ENCODE measurements at places on chromosomes 4 and X. TPM values are rescaled to one million over a fixed set of nuclear protein-coding genes. Genes with fewer than 3 reads are reported as not detected.
A peak's percentile ranks its signal among the peaks of the same experiment; 100 is the strongest.

DNA sequence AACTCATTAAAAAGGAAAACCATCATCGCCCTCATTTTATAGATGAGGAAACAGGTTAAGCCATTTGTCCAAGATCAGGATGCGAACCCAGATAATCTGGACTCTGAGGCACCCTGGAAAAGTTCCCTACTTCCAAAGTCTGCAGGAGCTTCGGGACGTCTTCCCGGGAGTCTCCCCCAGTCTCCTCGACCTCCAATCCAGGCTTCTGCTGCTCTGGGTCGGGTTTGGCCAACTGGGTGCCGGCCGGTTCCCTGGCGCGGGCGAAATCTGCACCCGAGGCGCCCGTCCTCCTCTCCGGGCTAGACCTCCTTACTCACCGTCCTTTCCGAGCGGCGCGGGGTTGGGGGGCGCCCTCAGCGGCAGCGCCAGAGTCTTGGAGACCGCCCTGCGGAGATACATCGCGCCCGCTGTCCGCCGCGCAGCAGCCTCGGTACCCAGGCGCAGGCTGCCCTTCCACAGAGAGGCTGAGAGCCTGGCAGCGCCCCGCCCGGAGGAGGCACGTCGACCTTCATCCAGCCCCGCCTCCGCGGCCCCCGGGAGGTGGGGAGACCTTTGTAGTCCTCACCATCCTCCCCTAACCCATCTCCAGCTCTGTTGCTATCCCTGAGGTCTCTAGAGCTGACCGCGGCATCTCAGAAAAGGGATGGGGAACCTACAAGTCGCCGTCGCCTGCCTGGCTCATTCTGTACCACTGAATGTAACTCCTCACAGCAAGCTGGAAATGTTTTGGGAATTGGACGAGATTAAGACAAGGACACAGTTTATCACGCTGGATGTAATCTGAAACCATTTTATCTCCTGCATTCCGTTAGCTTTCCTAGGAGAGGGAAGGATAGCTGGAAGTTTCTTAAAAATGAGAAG is at the start of gene MGARP:
MGARP (minus strand) TSS at position 466 of the 861 bp plus-strand sequence; CDS start at position 399, 67 bp downstream.
- H3K4me1 ChIP-seq, result no peaks in the 10 kb centered on the region
- H3K27me3 ChIP-seq, result peaks cover 21% of the 10 kb centered on the region
- H3K36me3 ChIP-seq, result no peaks in the 10 kb centered on the region

- no peaks in the 10 kb centered on the region for H3K27me3 ChIP-seq
- H3K27ac ChIP-seq, result no peak overlapping the region
- H3K4me3 ChIP-seq, result no peak overlapping the region
- DNase-seq, result no peak
- H3K36me3 ChIP-seq, result no peaks in the 10 kb centered on the region
Observed at GRCh38 chrX:136376713-136377112, 76.0 kb downstream of the ADGRG4 start.

- no peak overlapping the region for H3K27ac ChIP-seq
- no peak for DNase-seq
- no peak overlapping the region for H3K4me3 ChIP-seq
- H3K4me1 ChIP-seq, result no peaks in the 10 kb centered on the region
Observed at GRCh38 chr4:26715636-26716242, 131.9 kb downstream of the TBC1D19 start.

- H3K4me1 ChIP-seq, result peaks cover 5% of the 10 kb centered on the region
- no peaks in the 10 kb centered on the region for H3K27me3 ChIP-seq
- DNase-seq, result no peak
- no peak overlapping the region for H3K4me3 ChIP-seq
Observed at GRCh38 chr4:9947168-9948062, 73.9 kb downstream of the SLC2A9 start.

DNA sequence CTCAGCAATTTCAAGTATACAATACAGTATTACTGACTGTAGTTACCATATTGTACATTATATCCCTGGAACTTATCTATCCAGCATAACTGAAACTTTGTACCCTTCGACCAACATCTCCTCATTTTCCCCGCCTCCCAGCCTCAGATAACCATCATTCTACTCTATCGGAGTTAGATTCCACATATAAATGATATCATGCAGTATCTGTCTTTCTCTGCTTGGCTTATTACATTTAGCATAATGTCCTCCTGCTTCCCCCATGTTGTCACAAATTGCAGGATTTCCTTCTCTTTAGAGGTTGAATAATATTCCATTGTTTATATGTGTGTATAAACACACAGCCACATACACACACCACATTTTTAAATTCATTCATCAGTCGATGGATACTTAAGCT is 218.1 kb downstream of the MAML3 start:
- no peaks in the 10 kb centered on the region for H3K36me3 ChIP-seq
- H3K4me1 ChIP-seq, result peaks cover 8% of the 10 kb centered on the region
- no peaks in the 10 kb centered on the region for H3K27me3 ChIP-seq
- no peak overlapping the region for H3K4me3 ChIP-seq
- DNase-seq, result no peak

- H3K27me3 ChIP-seq, result no peaks in the 10 kb centered on the region
- no peaks in the 10 kb centered on the region for H3K36me3 ChIP-seq
- DNase-seq, result no peak
- no peak overlapping the region for H3K4me3 ChIP-seq
Observed at GRCh38 chrX:33126469-33126868, 84.9 kb downstream of the DMD start.

DNA sequence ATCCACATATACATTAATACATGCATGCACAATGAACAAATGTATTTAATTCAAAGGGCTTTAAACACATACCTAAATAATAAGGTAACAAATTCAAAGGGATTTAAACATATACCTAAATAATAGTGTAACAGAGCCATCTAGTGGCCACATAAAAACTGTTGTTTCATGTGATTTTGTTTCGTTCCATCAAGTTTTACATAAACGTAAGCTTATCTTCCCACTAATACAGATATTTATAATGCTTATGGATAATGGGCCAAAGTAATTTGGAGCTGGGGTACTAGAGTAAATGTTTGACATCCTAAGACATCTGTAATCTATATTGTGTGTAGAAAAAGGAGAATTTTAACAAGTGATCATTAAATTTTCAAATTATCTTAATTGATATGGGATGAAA is 82.3 kb downstream of the PRSS12 start:
- H3K27ac ChIP-seq, result no peak overlapping the region
- H3K36me3 ChIP-seq, result no peaks in the 10 kb centered on the region
- H3K4me3 ChIP-seq, result no peak overlapping the region
- no peaks in the 10 kb centered on the region for H3K4me1 ChIP-seq

DNA sequence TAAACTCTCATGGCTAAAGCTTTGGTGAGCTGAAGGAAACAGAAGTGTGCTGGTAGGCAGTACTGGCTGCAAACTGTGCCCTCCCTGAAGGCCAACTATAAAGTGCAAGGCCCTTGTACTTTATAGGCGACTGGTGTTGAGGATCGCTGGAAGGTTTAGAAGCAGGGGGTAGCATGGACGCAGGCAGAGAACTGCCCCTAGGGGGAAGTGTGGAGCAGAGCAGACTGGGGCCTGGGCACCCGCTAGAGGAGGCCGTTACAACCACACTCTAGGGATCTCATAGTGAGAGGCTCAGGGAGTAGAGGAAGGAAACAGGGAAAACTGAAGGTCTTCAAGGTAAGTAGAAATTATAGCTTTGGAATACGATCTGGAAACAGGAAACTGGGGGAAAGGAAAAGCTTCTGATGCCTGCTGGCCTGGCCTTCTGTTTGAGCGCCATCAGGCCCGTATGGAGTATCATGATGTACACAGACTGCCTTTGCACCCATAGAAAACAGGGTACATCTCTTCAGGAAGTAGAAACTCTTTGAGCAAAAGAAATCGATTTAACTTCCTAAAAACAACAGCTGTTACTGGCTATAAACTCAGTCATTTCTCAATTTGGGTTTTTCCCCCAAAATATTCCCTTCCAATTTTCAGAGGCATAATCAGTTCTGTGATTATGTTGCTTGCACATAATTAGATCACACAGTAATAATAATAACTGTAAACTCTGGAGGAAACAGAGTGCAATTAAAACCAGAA is 23.9 kb upstream of the TMSB4X start:
- peak overlapping the region; percentile 59 for H3K27ac ChIP-seq
- peaks cover 2% of the 10 kb centered on the region for H3K4me1 ChIP-seq
- no peak overlapping the region for H3K4me3 ChIP-seq

GRCh38 chr4:158544141-158544540 is 22.5 kb downstream of the RXFP1 start:
- H3K36me3 ChIP-seq, result no peaks in the 10 kb centered on the region
- H3K27ac ChIP-seq, result no peak overlapping the region
- H3K4me1 ChIP-seq, result no peaks in the 10 kb centered on the region
- no peak for DNase-seq
- H3K27me3 ChIP-seq, result no peaks in the 10 kb centered on the region

DNA sequence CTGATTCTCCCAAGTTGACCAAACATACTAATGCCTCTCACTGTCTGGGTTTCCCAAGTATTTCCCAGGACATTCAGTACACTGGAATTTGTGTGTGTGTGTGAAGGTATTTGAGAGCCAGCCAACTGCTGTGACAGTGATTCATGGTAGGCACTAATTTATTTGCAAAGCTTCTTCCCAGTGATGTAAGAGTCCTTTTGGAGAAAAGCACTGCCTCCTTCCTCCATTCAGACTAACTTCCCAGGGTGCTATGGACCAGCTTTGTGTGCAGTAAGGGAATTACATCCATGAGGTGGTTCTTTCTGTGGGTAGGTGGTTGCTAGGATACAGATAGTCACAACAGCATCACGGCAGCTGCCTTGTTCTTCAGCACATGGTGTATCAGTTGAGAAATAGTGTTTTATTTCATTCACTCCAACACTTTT is 8.7 kb downstream of the EGF start:
- no peaks in the 10 kb centered on the region for H3K36me3 ChIP-seq
- H3K27me3 ChIP-seq, result no peaks in the 10 kb centered on the region
- no peak overlapping the region for H3K4me3 ChIP-seq
- no peak for DNase-seq
- H3K4me1 ChIP-seq, result no peaks in the 10 kb centered on the region

DNA sequence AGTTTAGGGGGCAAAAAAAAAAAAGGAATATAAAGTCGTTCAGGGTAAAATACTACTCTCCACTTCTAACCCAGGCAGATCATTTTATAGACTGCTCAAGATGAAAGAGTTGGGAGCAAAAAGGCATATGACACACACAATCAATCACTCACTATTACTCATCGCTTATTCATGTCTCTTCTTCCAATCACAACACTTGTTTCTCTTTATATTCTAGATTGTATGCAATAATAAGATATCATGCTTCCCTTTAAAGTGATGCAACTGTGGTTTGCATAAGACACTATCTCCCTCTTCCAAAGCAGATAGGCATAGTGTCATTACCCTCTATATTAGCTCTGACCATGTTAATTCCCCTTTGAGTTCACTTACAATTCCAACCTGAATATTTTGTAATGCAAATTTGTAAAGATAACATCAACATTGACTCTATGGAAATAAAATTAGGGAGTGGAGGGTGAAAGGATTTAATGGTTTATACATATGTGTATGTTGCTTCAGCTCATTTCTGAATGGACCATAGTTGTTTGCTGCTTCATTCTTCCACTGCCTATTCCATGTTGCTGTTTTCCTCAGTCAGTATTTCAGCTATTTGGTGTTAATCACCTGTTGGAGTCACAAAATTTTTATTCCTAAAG is 154.9 kb upstream of the EPHA5 start:
- H3K36me3 ChIP-seq, result no peaks in the 10 kb centered on the region
- no peak overlapping the region for H3K27ac ChIP-seq
- no peaks in the 10 kb centered on the region for H3K4me1 ChIP-seq
- no peak for DNase-seq
- H3K27me3 ChIP-seq, result no peaks in the 10 kb centered on the region
- no peak overlapping the region for H3K4me3 ChIP-seq

GRCh38 chrX:153061732-153062131 is 5.5 kb downstream of the PNMA3 start:
- no peaks in the 10 kb centered on the region for H3K27me3 ChIP-seq
- DNase-seq, result no peak
- no peak overlapping the region for H3K27ac ChIP-seq
- H3K4me3 ChIP-seq, result no peak overlapping the region
- H3K36me3 ChIP-seq, result no peaks in the 10 kb centered on the region
- H3K4me1 ChIP-seq, result no peaks in the 10 kb centered on the region

DNA sequence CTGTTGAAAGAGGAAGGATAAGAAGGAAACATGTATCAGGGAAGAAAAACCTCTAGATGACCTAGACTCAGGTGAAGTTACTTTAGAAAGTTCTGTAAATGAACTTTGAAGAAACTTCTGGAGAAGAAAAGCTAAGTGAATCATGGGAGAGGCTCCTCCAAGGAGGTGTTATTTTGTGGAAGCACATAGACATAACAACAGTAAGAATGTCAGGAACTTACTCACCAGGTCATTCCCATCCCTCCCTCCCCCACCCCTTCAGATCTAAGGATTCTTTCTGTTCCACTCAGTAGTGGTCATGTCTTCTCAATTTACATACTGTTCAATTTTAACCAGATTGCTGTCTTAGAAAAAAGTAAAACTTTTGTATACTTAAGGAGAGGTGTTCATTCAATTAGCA is 310.5 kb upstream of the DDX53 start:
- H3K27ac ChIP-seq, result no peak overlapping the region
- no peaks in the 10 kb centered on the region for H3K27me3 ChIP-seq
- H3K4me3 ChIP-seq, result no peak overlapping the region
- H3K4me1 ChIP-seq, result no peaks in the 10 kb centered on the region

Gene TSPAN7
- 44.9 TPM for total RNA-seq

DNA sequence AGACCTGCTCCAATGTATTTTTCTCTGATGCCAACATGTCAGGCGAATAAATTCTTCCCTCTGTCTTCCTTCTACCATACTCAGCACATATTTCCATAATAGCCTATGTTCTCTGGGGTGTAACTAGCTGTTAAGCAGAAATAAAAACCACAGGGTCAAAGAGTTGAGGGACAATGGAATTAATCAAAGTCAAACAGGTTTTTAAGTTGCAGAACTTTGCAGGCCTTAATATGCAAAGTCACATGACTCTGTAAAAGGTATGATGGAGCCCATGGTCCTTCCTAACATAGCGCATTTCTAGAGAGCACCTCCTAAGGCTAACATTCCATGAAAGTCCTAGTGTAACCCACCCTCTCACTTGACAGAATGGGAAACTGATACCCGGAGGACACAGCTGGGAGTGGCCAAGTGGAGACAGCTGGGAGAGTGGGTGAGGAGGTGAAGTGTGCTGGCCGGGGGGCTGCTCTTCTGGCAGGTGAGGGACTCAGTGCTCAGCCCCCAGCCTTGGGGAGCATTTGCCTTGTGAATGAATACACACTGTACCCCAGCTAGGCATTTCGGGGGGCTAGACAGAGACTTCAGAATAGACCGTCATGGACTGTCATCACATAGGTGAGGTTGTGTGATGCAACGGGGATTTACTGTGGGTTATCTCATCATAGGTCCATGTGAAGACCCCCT is 8.4 kb upstream of the SORCS2 start:
- H3K27me3 ChIP-seq, result no peaks in the 10 kb centered on the region
- peaks cover 2% of the 10 kb centered on the region for H3K4me1 ChIP-seq
- H3K36me3 ChIP-seq, result no peaks in the 10 kb centered on the region
- DNase-seq, result no peak
